Kidney epithelial cell (primary cell): ENCODE measurements at places on chromosomes 2 and 18. TPM values are rescaled to one million over a fixed set of nuclear protein-coding genes. Genes with fewer than 3 reads are reported as not detected.

CKAP2L gene
- total RNA-seq = 2.5 and 5.6 TPM in 2 replicates

RMND5A gene
- 24.5 and 26.6 TPM in 2 replicates for total RNA-seq

C2orf15 gene
- total RNA-seq = 6.7 and 7.8 TPM in 2 replicates

MAP2 gene
- 53.3 and 58.1 TPM in 2 replicates for total RNA-seq

FAM117B gene
- 6.7 and 7.7 TPM in 2 replicates for total RNA-seq

EDAR gene
- 1.0 and 2.0 TPM in 2 replicates for total RNA-seq

PTPN4 gene
- total RNA-seq = 11.5 and 18.0 TPM in 2 replicates

PNO1 gene
- total RNA-seq = 21.2 and 29.2 TPM in 2 replicates

GPR35 gene
- total RNA-seq = 0.62 and 1.3 TPM in 2 replicates

AQP12B gene
- not detected in 2 replicates for total RNA-seq

KIF3C gene
- total RNA-seq = 58.3 and 75.9 TPM in 2 replicates

CD28 gene
- total RNA-seq = not detected in 2 replicates

MATN3 gene
- 7.6 TPM in 2 replicates for total RNA-seq

BBS5 gene
- 7.3 and 8.7 TPM in 2 replicates for total RNA-seq

UGT1A4 gene
- total RNA-seq = not detected in 2 replicates

ST6GAL2 gene
- total RNA-seq = 4.5 and 5.3 TPM in 2 replicates

CCBE1 gene
- 1.1 and 1.2 TPM in 2 replicates for total RNA-seq

GNLY gene
- total RNA-seq = not detected in 2 replicates

C2orf74 gene
- total RNA-seq = 18.3 and 26.4 TPM in 2 replicates

CFC1 gene
- total RNA-seq = not detected in 2 replicates

MREG gene
- total RNA-seq = 10.5 and 12.0 TPM in 2 replicates

ATP6V1C2 gene
- 0.04 TPM in 1 of 2 replicates, not detected in the other for total RNA-seq

BOK gene
- total RNA-seq = 86.8 and 93.7 TPM in 2 replicates

TMEM200C gene
- total RNA-seq = 4.9 and 8.1 TPM in 2 replicates

CPLX4 gene
- not detected in 2 replicates for total RNA-seq

SCYGR6 gene
- total RNA-seq = not detected in 2 replicates

REG3G gene
- total RNA-seq = not detected in 2 replicates

ADGRF3 gene
- 0.07 and 0.08 TPM in 2 replicates for total RNA-seq

HOXD13 gene
- total RNA-seq = not detected in 2 replicates

SERPINB10 gene
- not detected in 2 replicates for total RNA-seq

EPB41L3 gene
- 37.4 and 43.0 TPM in 2 replicates for total RNA-seq

DHRS9 gene
- total RNA-seq = not detected in 2 replicates

PSMA8 gene
- total RNA-seq = not detected in 2 replicates

EIPR1 gene
- total RNA-seq = 62.2 and 67.2 TPM in 2 replicates

MZT2B gene
- 262 and 276 TPM in 2 replicates for total RNA-seq

PRKAG3 gene
- total RNA-seq = not detected in 2 replicates

SPAG16 gene
- total RNA-seq = 13.7 and 16.1 TPM in 2 replicates

C2orf66 gene
- total RNA-seq = 0.13 TPM in 1 of 2 replicates, not detected in the other

NLRC4 gene
- total RNA-seq = not detected in 2 replicates

CLEC4F gene
- not detected in 2 replicates for total RNA-seq

ARID5A gene
- total RNA-seq = 38.8 and 41.1 TPM in 2 replicates

GPR39 gene
- 5.9 and 13.8 TPM in 2 replicates for total RNA-seq

DPYSL5 gene
- 1.3 and 2.1 TPM in 2 replicates for total RNA-seq

MYCN gene
- total RNA-seq = 0.54 and 2.3 TPM in 2 replicates

DYSF gene
- 42.8 and 49.0 TPM in 2 replicates for total RNA-seq

TMEM182 gene
- 4.7 and 5.9 TPM in 2 replicates for total RNA-seq

LONRF2 gene
- 3.3 and 4.1 TPM in 2 replicates for total RNA-seq

UGT1A5 gene
- total RNA-seq = not detected in 2 replicates

FNDC4 gene
- total RNA-seq = 28.2 and 30.0 TPM in 2 replicates

EMX1 gene
- 1.7 and 2.6 TPM in 2 replicates for total RNA-seq

PRSS56 gene
- not detected in 2 replicates for total RNA-seq

GAREM2 gene
- total RNA-seq = 3.0 and 3.1 TPM in 2 replicates

GALNT5 gene
- 2.9 and 3.1 TPM in 2 replicates for total RNA-seq

LIMS4 gene
- total RNA-seq = 4.5 and 4.9 TPM in 2 replicates

PLCL1 gene
- 0.08 and 0.14 TPM in 2 replicates for total RNA-seq

FAM136A gene
- 67.1 and 70.5 TPM in 2 replicates for total RNA-seq
